ENCODE measurements at places on chromosomes 2 and 18.

GRCh38 chr2:24886126-24886501 lies 33.9 kb downstream of the ADCY3 start:
- DNase-seq, result no peak
- no peak overlapping the region for H3K27ac ChIP-seq
- H3K4me3 ChIP-seq, result no peak overlapping the region
- H3K36me3 ChIP-seq, result no peaks in the 10 kb centered on the region
- H3K4me1 ChIP-seq, result no peaks in the 10 kb centered on the region

DNA sequence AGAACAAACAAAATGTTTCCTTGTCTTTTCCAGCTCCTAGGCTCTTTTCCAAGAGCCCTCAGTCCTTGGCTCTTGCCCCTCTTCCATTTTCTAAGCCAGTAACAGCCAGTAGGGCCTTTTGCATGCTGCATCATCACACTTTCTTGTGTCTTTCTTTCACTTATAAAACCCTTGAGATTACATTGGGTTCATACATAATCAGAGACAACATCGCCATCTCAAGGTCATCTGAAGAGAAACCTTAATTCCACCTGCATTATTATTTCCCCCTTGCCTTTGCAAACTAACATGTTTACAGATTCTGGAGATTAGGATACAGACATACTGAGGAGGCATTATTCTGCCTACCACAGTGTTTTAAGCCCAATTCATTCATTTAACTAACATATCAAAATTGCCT lies 697.3 kb downstream of the TRIB2 start:
- no peak overlapping the region for H3K4me3 ChIP-seq
- no peaks in the 10 kb centered on the region for H3K27me3 ChIP-seq
- DNase-seq, result no peak
- H3K4me1 ChIP-seq, result no peaks in the 10 kb centered on the region

DNA sequence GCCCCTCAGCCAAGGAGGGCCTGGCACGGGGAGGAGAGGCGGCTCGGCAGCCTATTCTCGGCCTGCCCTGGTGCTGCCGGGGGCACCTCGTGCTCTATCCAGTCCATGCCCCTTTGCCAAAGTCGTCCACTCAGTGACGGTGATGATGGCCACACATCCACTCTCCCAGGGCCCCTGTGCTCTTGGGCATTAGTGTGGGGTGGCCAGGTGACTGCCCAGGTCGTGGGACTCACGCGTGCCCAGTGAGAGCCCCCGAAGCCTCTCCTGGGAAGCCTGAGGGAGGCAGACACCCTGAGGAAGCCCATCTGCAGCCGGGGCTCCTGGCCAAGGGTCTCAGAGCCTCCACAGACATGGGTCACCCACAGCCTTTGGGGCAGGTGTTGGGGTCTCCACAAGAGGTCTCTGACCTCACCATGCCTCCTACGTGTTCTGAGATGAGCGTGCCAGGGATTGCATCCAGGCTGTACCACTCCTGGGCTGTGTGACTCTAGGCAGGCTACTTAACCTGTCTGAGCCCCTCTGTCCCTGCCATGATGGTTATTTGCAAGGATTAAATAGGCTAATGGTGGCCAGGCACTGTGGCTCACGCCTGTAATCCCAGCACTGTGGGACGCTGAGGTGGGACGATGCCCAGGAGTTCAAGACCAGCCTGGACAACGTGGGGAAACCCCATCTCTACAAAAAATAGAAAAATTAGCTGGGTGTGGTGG lies 12.9 kb downstream of the RAMP1 start:
- DNase-seq, result no peak
- no peaks in the 10 kb centered on the region for H3K36me3 ChIP-seq
- H3K27me3 ChIP-seq, result no peaks in the 10 kb centered on the region
- no peak overlapping the region for H3K27ac ChIP-seq
- peaks cover 21% of the 10 kb centered on the region for H3K4me1 ChIP-seq

GRCh38 chr2:208648368-208648767 lies 241.8 kb downstream of the PTH2R start:
- no peak overlapping the region for H3K4me3 ChIP-seq
- H3K27me3 ChIP-seq, result no peaks in the 10 kb centered on the region
- DNase-seq, result no peak
- no peaks in the 10 kb centered on the region for H3K36me3 ChIP-seq

DNA sequence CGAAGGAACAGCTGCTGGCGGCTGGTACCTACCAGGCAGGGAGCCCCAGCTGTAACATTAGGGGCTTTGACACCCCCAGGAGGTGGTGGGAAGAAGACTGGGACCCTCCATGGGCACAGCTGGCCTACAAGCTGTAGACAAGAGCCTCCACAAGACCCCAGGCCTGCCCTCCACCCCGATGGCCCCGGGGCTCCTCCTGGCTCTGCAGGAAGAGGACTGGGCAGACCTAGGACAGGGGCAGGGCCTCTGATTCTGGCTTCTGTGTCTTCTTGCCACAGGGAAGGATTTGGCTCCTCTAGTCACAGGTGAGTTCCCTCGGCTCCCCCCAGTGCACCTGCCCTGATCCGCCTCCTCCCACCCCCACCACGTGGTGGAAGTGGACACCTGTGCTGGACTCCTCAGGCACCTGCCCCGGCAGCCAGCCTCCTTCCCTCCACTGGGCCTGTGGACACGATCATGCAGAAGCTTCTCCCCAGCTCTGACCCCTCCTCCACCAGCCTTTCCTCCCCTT lies 53.4 kb upstream of the ODC1 start:
- H3K27me3 ChIP-seq, result no peaks in the 10 kb centered on the region
- peaks cover 27% of the 10 kb centered on the region for H3K4me1 ChIP-seq
- DNase-seq, result peak; percentile 34
- no peaks in the 10 kb centered on the region for H3K36me3 ChIP-seq

- peak overlapping the region; percentile 5 for H3K27ac ChIP-seq
- H3K27me3 ChIP-seq, result no peaks in the 10 kb centered on the region
- peak; percentile 71 for DNase-seq
- no peaks in the 10 kb centered on the region for H3K36me3 ChIP-seq
- H3K4me1 ChIP-seq, result peaks cover 9% of the 10 kb centered on the region
Observed at GRCh38 chr2:102094917-102095316, 47.6 kb upstream of the IL1R1 start.

GRCh38 chr2:126534478-126534877 lies 121.5 kb upstream of the GYPC start:
- H3K27me3 ChIP-seq, result no peaks in the 10 kb centered on the region
- H3K36me3 ChIP-seq, result no peaks in the 10 kb centered on the region
- DNase-seq, result no peak
- no peaks in the 10 kb centered on the region for H3K4me1 ChIP-seq

DNA sequence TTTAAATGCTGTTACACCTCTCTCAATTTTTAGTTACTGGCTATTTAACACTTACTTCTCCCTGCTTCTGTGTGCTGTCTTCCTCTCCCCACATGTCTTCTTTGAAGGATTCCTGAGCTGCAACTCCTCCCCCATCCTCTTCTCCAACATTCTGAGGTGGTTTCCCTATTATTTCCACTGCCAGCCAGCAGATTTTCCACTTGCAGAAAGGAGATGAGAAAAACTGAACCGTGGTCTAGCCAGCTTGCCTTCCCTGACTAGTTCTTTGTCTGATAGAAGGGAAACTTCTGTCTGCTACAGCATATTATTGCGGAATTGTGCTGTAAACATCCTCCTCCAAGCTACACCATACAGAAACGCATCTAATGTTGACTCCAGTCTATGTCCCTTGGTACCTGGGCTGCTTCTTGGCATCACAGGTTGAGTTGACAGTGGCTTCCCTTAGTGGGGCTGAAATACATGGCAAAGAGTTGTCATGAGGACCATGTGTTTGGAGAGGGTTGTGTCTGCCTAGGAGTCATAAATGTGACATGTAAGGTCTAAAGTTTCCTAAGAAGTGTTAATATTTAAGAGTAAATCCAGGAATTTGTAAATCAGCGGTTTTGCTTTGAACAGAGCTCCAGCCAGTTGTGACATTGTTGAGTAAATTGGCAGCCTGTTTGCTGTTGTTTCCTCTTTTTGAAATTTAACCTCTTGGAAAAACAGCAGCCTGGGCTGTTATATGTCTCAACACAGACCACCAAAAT lies 68.3 kb upstream of the RND3 start:
- peaks cover 15% of the 10 kb centered on the region for H3K4me1 ChIP-seq
- H3K27ac ChIP-seq, result no peak overlapping the region
- DNase-seq, result no peak
- no peak overlapping the region for H3K4me3 ChIP-seq
- H3K27me3 ChIP-seq, result no peaks in the 10 kb centered on the region

DNA sequence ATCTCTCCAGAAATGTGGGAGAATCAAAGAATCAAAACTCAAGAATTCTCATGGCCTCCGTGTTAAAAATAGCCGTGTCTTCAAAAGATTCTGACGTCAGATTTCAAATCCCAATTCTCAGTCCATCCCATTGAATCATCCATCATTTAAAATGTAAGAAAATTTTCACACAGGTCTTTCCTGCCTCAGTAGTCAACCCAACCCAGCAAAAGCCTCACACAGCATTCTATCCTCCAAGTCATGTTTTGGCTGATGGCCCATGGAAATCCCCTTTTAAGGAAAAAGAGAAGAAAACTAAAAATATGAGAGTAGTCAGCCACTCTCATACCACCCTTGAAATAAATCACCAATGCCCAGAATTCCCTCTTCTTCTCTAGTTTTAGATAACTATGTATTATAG lies 211.8 kb downstream of the C1D start:
- no peak overlapping the region for H3K27ac ChIP-seq
- peaks cover 5% of the 10 kb centered on the region for H3K4me1 ChIP-seq
- H3K27me3 ChIP-seq, result no peaks in the 10 kb centered on the region
- H3K4me3 ChIP-seq, result no peak overlapping the region
- no peaks in the 10 kb centered on the region for H3K36me3 ChIP-seq

GRCh38 chr18:35267161-35267651 lies 22.8 kb downstream of the ZSCAN30 start:
- H3K36me3 ChIP-seq, result no peaks in the 10 kb centered on the region
- no peaks in the 10 kb centered on the region for H3K4me1 ChIP-seq
- no peak overlapping the region for H3K27ac ChIP-seq
- no peak overlapping the region for H3K4me3 ChIP-seq
- no peaks in the 10 kb centered on the region for H3K27me3 ChIP-seq

GRCh38 chr2:189874586-189875320 lies 90.5 kb downstream of the PMS1 start:
- DNase-seq, result peak; percentile 38
- H3K27me3 ChIP-seq, result no peaks in the 10 kb centered on the region
- H3K4me3 ChIP-seq, result no peak overlapping the region
- peaks cover 6% of the 10 kb centered on the region for H3K4me1 ChIP-seq

DNA sequence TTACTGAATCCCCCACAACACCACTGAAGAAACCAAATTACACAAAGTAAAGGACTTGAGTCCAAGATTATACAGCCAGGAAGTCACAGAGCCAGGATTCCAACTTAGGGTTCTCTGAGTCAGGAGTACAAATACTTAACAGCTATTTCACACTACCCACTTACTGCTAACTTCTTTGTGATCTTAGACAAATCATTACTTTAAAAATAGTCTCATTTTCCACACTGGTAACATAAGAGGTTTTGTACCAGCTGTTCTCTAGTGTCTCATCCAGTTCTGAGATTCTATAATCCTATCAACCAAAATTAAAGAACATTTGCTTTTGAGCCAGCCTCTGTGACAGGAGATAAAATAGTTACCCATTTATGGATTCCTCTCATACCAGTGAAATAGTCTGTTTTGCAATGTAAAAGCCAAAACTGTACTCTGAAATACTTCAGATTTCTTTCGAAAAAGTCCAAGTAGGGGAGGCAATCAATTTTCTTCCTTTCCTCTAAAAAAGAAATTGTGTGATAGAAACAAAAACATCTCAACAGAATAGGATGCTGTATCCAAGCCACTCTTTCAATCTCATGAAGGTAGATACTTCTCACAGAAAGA lies 157.6 kb downstream of the LRATD1 start:
- no peak overlapping the region for H3K4me3 ChIP-seq
- no peaks in the 10 kb centered on the region for H3K4me1 ChIP-seq
- no peaks in the 10 kb centered on the region for H3K36me3 ChIP-seq
- no peak overlapping the region for H3K27ac ChIP-seq

DNA sequence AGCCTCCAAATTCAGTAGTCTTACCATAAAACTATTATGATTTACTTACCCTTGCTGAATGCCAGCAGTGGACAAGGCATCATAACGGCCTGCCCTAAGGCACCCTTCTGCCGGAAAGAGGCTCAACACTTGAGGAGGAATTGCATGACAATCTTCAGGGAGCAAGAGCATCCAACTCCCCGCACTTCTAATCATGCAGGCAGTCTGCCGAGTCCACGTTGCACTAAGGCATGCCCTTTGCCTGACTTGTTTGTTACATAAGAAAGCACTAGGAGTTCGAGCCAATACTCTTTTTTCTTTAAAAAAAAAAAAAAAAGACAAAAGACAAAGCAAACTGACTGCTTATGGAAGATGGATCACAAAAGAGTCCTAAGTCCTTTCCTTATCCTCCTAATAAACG lies 17.9 kb upstream of the SPTBN1 start:
- no peak overlapping the region for H3K4me3 ChIP-seq
- no peak for DNase-seq
- no peaks in the 10 kb centered on the region for H3K36me3 ChIP-seq
- H3K27ac ChIP-seq, result no peak overlapping the region

- H3K36me3 ChIP-seq, result no peaks in the 10 kb centered on the region
- no peak for DNase-seq
- H3K27ac ChIP-seq, result no peak overlapping the region
Observed at GRCh38 chr2:127917916-127918315, 32.2 kb upstream of the AMMECR1L start.

GRCh38 chr18:46754188-46754587 lies 2.7 kb downstream of the ST8SIA5 start:
- peaks cover 11% of the 10 kb centered on the region for H3K4me1 ChIP-seq
- H3K27ac ChIP-seq, result no peak overlapping the region
- no peaks in the 10 kb centered on the region for H3K36me3 ChIP-seq
- peaks cover 40% of the 10 kb centered on the region for H3K27me3 ChIP-seq
- no peak for DNase-seq

GRCh38 chr2:5696945-5697521 lies 4.8 kb downstream of the SOX11 start:
- H3K4me3 ChIP-seq, result peak overlapping the region; percentile 9
- no peaks in the 10 kb centered on the region for H3K36me3 ChIP-seq
- no peaks in the 10 kb centered on the region for H3K4me1 ChIP-seq
- no peak for DNase-seq

DNA sequence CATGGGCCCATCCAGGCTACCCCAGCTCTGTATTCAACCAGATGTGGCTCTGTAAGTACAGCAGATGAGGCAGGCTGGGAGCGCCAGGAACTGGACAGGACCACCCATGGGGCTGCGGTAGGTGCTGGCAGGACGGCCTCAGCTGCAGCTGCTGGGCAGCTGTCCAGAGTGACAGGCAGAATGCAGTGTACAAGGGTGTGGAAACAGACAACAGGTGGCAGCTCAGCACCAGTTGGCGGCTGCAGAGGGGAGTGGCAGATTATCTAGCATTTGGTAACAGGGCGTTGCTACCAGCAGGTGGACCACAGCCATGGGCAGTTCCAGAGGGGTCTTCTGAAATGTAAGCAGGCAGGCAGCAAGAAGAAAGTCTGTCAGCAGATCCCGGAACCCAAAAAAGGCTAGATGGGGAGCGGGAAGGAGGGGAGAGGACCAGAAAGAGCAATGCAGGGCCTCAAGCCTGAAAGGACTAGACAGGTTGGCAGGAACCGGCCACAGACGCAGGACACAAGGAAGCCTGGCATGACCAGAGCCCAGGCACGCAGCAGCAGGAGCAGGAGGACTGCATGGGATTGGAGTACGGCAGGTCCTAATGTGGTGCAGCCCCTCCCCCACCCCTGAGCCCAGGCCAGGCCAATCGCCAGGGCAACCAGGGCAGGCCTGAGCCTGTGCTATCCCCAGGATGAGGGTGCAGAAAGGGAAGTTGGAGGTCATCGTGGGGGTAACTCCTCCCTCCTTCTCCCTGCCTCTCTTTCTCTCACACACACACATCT lies 24.7 kb downstream of the PKDCC start:
- H3K27ac ChIP-seq, result no peak overlapping the region
- DNase-seq, result peak; percentile 82
- H3K27me3 ChIP-seq, result no peaks in the 10 kb centered on the region
- H3K4me3 ChIP-seq, result no peak overlapping the region

Measured in SJSA1 (cell line).